Left lobe of liver (tissue), 2 donors: ENCODE measurements at places on chromosomes 1 and 21.

DNA sequence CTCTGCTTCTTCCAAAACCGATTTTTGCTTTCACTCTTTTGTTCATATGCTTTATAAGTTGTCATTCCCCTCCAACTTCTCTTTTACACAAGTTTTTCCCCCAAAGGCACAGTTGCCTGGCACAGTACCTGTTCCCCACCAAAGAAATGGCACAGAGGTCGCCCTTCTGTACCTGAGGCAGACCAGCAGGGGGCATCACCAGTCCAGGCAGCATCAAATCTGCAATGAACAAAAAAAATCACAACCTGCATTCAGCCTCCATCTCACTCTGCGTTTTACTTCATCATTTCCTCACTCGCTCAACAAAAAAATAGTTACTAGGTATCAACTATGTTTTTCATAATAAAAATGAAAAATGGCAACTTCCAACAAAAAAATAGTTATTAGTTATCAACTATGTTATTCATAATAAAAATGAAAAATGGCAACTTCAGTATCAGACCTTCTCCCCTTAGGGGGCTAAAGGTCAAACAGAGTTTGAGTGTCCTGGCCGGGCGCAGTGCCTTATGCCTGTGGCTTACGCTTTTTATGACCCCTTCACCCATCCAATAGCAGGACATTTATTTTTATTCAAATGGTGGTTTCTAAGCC is 4.1 kb downstream of the EIF2D start:
- DNase-seq = no peak

DNA sequence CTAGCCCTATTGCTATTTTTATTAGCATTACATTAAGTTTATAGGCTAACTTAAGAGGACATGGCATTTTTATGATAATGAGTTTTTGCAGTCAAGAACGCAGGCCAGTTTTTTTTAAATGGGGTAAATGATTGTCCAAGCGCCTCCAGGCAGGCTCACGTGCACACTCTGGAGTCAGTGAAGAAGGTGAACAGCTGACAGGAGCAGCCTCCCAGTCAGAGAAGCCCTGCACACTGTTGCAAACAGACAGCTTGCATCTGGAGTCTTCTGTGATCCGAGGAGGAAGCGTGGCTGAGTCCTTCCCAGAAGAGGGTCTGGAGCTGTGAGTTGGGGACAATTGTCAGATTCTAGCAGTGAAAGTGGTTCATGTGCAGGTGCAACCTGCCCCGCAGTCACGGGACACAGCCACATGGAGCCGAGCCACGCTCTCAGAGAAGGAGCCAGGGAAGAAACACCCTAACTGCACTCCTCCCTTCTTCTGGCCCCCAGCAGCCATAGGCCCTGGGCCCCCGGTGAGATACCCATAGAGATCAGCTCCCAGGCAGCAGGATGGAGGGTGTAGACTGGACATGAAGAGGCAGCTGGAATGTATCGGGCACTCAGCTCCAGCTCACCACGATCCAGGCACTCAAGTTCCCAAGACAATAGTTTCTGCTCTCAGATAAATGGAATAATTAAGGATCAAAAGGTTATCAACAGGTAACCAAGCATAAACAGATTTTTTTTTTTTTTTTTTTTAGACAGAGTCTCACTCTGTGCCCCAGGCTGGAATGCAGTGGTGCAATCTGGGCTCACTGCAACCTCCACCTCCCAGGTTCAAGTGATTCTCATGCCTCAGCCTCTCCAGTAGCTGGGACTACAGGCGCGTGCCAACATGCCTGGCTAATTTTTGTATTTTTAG is 26.4 kb downstream of the CAPN2 start:
- no peak for DNase-seq

DNA sequence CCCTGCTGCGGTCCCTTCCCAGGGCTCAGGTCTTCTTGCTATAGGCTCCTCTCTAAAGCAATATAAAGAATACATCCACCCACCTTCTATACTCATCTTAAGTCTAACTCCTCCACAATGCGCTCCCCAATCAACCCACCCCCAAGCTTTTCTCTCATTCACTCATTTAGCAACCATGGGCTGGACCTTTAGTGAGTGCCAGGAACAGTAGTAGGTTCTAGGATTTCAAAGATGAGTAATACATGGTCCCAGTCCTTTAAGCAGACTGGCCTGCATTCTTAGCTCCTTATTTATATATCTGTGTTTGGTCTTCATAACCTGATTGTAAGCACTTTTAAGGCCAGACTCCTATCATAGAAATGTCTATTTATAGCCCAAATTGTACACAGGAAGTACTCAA is 5.9 kb downstream of the CAMK1G start:
- no peak for DNase-seq

- no peak for DNase-seq
Measured at GRCh38 chr1:78475888-78476610, 14.7 kb upstream of the PTGFR start.

GRCh38 chr1:89904219-89904980 is 83.6 kb downstream of the LRRC8D start:
- no peak for DNase-seq

DNA sequence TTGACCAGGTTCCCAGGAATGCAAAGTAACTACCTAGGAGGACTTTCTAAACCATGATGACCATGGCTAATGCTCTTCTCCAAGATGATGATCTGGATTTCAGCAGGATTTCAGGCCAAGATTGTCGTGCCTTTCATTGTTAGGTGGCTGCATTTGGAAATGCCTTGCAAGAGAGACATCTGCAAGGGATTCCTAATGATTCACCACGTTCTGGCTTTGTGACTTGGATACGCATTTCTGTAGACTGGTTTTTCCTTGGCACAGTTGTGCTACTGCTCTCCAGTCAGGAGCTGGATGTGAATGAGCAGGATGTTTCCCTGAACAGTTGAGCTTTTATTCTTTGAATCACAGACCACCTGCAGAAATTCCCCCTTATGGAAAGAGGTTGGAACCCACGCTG is 212.4 kb downstream of the BACH1 start:
- no peak for DNase-seq

GRCh38 chr1:185400052-185400451 is 83.0 kb upstream of the IVNS1ABP start:
- DNase-seq = no peak

- DNase-seq = no peak
Measured at GRCh38 chr1:202794051-202794740, 14.0 kb downstream of the KDM5B start.

DNA sequence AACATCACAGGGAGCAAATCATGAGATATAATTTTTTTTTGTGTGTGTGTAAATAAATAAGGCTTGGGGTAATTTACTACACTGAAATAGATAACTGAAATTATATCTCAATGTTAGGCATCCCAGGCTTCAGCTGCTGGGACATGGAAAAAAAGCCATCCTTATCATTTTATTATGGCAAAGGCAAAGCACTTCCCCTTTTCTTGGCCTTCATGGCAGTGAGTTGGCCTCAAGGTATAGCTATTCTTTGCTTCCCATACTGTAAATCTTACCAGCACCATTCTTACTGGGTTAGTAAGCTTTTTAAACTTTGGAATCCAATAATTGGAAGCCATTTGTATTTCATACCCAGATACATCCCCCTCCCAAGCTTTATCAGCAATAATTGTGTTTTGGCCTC is 29.0 kb downstream of the RBM11 start:
- no peak for DNase-seq
